ENCODE measurements at places on chromosomes 7 and 10.

- DNase-seq, result no peak
Measured at GRCh38 chr7:114574384-114574783, 159.8 kb downstream of the FOXP2 start.

DNA sequence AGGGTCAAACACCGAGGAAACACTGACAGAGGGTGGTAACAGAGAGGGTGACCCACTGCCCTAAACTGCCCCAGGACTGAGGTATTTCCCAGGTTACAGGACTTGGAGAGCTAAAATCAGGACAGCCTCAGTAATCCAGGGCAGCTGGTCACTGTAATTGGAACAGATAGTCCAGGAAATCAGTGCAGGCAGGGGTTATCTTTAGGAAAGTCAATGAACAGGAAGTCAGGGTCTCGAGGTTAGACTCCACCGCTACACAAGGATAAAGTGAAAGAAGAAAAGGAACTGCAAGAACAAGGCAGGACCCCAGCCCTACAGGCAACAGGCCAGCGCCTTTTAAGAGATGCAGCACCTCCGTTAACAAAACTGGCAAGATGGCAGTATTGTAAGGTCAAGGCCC, 61.1 kb downstream of the CAV1 start:
- no peak for DNase-seq

- DNase-seq, result no peak
Measured at GRCh38 chr10:76353237-76353851, 921.9 kb downstream of the LRMDA start.

- DNase-seq, result no peak
Measured at GRCh38 chr10:31304291-31304970, 14.6 kb upstream of the ZEB1 start.

- no peak for DNase-seq
Measured at GRCh38 chr10:132494866-132495630, 42.5 kb upstream of the INPP5A start.

- DNase-seq, result no peak
Measured at GRCh38 chr7:98284335-98285036, 3.0 kb downstream of the BRI3 start.

- DNase-seq, result peak; percentile 95
Measured at GRCh38 chr10:103918053-103918846, at the start of gene STN1. Gene STN1 (minus strand): TSS chr10:103918184. CDS start chr10:103917594, 590 bp downstream.

DNA sequence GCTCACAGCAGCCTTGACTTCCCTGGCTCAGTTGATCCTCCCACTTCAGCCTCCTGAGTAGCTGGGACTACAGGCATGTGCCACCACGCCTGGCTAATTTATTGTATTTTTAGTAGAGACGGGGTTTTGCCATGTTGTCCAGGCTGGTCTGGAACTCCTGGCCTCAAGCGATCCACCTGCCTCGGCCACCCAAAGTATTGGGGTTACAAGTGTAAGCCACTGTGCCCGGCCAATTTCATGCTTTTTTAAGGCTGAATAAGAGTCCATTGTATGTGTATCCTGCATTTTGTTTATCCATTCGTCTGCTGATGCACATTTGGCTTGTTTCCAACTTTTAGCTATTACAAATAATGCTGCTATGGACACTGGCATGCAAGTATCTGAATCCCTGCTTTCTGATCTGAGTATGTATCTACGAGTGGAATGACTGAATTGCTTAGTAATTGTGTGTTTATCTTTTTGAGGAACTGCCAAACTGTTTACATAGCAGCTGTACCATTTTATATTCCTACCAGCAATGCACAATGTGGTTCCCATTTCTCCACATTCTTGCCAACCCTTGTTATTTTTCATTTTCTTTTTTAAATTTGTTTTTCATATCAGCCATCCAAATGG, 37.3 kb upstream of the TPST1 start:
- no peak for DNase-seq

GRCh38 chr10:12417331-12417730, 68.0 kb downstream of the CAMK1D start:
- DNase-seq, result no peak

- no peak for DNase-seq
Measured at GRCh38 chr7:41571573-41571972, 131.3 kb downstream of the INHBA start.

- DNase-seq, result no peak
Measured at GRCh38 chr7:35012160-35012559, 25.1 kb downstream of the DPY19L1 start.

DNA sequence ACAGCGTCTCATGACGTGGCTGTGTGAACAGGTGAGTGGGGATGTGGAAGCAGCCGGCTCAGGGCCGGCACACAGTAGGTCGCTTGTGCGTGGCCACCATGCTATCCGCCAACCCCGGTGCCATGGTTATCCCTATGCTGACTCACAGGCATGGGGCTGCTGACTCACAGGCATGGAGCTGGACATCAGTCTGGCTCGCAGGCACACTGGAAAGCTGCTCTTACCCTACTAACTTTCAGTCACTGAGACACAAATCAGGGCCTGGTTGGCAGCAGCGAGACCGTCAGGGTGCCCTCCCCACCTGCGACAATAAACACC, 341.9 kb downstream of the PTPRN2 start:
- DNase-seq, result no peak

- no peak for DNase-seq
Measured at GRCh38 chr7:101903515-101903868, 86.1 kb downstream of the CUX1 start.

- no peak for DNase-seq
Measured at GRCh38 chr7:151244841-151245346, 3.6 kb downstream of the SMARCD3 start.

DNA sequence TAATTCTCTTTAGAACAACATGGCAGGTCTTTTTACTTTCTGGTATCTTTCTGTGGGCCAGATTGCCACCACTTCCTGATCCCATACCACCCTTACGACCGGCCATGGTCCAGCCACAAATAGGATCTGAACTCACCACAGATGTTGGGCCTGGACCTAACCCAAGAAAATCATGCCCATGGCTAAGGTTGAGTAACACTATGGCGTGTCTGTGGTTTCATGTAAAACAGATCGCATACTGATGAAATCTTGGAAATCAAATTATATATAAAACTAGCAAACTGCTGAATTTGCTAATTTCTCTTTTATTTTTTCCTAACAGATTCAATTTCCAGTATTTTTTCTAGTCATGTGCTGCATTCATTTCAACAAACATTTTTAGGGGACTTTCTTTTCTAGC, 77.2 kb downstream of the CH25H start:
- DNase-seq, result no peak

GRCh38 chr7:103781409-103781808, 208.0 kb downstream of the RELN start:
- no peak for DNase-seq

DNA sequence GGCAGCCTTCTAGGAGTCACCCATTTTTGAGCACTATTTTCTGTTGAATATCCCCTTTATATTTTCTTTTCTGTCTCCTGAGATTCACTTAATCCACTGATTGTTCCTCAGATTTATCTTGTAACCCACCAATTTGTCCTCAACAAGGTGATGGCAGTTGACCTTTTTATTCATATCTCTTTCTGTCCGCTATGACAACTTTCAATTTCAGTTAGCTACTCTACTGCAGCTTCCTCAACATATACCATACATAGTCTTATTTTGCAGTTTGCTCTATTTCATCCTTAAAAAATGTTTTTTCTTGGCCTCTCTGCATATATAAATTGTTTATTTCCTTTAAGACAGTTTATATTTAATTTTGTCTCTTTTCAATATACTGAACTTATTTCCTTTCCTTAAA, 101.3 kb downstream of the THSD7A start:
- DNase-seq, result no peak

- DNase-seq, result no peak
Measured at GRCh38 chr10:118383699-118384098, 41.6 kb upstream of the FAM204A start.

- DNase-seq, result no peak
Measured at GRCh38 chr7:104903846-104904245, 110.2 kb upstream of the KMT2E start.

DNA sequence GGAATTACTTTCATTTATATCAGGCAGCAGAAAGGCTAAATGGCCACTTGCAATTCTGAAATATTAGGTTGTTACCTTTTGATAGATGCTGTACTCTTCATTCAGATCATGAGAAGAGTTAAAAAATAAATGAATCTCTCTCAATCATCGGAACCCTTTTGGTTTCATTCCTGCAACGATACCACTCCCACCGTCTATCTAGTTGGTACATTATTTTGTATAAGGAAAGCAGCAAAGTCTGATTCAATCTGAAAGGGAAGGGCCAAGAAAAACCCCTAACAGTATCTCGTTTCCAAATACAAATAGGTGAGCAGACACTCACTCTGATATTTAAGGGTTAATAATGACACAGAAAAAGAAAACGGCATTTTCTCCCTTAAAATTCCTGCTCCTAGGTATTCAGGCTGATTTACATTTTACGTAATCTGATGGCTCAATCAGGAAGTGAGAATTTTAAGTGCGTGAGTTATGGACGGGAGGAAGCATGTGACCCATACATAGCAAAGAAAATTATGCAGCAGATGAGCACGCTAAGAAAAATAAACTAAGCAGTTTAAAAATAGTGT, 209.4 kb upstream of the KLF14 start:
- no peak for DNase-seq

DNA sequence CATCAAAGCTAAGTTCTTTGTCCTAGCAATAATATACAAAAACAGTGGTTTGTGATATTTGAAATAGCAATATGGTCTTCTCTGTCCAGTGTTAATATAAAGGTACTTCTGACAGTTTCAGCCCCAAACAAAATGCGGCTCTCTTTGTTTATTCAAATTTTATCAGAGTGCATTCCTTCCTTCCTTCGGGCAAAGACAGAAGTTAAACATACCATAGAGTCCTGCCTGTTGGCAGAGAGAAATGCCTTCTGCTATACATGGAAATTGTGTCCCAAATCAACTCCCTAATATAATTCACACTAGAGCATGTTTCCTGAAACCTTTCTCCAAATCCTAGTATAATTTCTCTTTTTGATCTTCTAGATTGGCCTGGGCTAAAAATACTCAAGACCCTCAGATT, 21.2 kb upstream of the ATE1 start:
- DNase-seq, result no peak

DNA sequence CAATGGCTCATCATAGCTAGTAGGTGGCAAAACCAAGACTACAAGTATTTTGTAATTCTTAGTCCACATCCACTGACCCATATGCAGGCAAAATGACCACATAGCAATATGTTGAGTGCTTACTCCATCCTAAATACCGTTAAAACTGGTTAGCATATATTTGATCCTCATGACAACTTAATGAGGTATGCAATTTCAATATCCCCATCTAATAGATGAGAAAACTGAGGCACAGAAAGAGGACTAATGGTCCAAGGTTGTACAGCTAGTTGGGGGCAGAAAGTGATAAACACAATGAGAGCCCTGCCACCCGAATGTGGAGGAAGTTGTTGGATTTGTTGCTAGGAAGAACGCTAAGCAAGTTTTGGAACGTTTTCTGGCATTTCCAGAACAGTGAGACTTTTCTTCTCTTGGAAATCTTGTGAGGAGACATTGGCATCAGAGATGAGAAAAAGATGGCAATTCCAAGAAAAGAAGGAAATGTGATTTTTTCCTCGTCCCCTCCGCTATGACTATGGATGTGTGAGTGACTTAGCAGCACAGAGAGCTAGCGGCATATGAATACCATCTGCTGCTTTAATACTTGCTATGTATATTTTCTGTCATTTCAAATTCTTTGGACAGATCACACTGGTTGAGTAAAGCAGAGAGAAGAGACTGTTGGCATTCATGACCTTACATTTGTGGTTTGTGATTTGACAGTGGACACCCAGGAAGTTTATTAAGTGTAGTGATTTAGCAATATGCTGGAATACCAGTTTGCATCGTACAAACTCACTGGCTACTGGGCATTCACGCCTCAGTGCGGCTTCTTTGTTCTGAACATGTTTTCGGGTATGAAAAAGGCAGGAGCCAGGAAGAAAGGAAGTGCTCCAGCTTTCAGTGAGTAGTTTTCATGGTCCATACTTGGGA, 51.5 kb downstream of the NRCAM start:
- DNase-seq, result no peak

- no peak for DNase-seq
Measured at GRCh38 chr7:19239951-19240350, 94.7 kb upstream of the FERD3L start.

- no peak for DNase-seq
Measured at GRCh38 chr7:68699090-68699711, 899.1 kb upstream of the AUTS2 start.

- no peak for DNase-seq
Measured at GRCh38 chr7:155983176-155983815, 171.0 kb upstream of the SHH start.

- DNase-seq, result no peak
Measured at GRCh38 chr10:4183761-4184261, 398.8 kb upstream of the KLF6 start.

GRCh38 chr7:70006261-70006920, 408.1 kb downstream of the AUTS2 start:
- DNase-seq, result peak; percentile 92

DNA sequence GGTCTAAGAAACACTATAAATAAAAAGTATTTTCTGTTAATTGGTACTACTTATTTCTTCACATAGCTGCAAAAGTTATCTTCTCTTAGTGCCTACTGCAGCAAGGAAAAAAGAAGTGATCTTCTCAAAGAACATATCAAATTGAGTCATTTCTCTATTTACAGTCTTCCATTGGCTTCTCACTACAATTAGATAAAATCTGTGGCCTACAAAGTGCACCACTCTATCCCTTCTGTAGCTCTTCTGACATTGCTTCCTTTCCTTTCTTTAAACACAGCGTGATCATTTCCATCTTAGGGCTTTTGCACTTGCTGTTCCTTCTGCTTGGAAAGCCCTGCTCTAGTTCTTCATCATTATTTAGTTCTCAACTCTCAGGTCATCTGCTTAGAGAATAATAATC, 44.7 kb downstream of the MXI1 start:
- DNase-seq, result no peak

- DNase-seq, result no peak
Measured at GRCh38 chr7:22108151-22108845, 162.6 kb upstream of the CDCA7L start.

DNA sequence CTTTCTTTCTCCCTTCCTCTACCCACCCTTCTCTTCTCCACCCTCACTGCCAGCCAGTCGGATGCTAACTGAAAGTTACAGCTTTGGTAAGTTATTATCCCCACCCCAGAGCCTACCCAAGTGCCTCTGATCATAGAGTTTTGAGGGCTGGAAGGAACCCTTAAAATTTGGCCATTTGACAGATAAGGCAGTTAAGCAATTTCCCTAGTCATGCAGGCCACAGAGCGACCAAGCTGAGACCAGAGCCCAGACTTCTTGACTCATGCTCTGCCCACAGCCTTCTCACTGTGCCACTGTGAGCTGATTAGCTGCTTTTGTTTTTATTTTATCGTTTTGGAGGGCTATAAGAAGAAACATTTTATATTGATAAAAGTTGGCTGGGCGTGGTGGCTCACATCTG, 17.2 kb downstream of the SAP25 start:
- no peak for DNase-seq
